ENCODE measurements at places on chromosomes 11 and 22.

GRCh38 chr11:115673720-115674119, 169.5 kb upstream of the CADM1 start:
- no peak for DNase-seq

- DNase-seq: no peak
Observed at GRCh38 chr11:110373051-110373702, 56.6 kb upstream of the FDX1 start.

GRCh38 chr22:30240541-30241417, 5.8 kb downstream of the LIF start:
- DNase-seq: no peak

GRCh38 chr22:29587938-29588699, 7.2 kb upstream of the NIPSNAP1 start:
- no peak for DNase-seq

DNA sequence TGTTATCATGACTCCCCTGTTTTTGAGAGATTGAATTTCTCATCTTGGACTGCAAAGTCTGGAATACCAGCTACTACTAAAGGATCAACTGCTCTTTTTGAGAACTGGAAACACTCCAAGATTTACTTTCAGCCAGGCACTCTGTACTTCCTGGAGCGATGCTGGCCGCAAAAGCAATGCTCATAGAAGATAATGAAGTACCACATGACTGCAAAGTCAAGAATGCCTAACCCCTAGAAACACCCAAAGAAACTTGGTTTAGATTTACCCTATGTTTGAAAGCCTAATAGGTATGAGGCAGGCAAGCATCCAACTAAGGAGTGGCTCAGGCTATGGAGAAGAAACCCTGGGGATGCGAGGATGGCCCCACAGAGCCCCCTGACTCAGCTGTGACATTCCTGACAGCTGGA, 47.7 kb upstream of the ARHGAP20 start:
- DNase-seq: no peak

DNA sequence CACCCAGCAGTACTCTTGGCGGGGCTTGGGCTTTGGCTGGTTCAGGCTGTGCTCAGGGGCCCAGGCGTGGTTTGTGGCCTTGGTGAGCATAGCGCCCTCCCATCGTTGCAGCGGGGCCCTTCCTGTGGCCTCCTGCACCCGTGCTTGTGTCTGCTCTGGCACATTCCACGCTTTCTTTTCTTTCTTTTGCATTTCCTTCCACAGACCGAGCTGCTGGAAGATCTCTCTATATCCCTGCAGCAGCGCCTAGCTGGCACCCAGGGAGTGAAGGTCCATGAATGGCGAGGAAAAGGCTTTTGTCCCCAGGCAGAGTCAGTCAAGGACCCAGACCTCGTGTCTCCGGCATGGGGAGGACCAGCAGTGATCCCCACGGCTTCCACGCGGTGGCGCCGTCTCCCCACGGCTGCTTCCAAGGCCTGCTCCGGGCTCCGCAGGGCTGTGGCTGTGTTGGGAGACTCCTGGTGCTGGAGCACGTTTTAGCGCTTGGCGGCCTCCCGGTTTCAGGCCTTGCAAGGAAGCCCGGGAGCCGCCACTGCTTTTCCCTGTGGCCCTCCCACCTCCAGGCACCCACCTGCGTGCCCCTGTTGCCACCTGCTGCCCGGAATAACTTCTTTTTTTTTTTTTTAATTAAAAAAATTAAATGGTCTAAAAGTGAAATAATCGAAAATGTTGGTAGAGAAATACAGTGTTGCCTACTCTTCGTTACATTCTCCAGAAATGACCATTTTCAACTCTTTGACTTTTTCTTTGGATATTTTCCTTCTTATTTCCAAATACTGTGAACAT, 28.5 kb downstream of the GLB1L2 start:
- peak; percentile 74 for DNase-seq

DNA sequence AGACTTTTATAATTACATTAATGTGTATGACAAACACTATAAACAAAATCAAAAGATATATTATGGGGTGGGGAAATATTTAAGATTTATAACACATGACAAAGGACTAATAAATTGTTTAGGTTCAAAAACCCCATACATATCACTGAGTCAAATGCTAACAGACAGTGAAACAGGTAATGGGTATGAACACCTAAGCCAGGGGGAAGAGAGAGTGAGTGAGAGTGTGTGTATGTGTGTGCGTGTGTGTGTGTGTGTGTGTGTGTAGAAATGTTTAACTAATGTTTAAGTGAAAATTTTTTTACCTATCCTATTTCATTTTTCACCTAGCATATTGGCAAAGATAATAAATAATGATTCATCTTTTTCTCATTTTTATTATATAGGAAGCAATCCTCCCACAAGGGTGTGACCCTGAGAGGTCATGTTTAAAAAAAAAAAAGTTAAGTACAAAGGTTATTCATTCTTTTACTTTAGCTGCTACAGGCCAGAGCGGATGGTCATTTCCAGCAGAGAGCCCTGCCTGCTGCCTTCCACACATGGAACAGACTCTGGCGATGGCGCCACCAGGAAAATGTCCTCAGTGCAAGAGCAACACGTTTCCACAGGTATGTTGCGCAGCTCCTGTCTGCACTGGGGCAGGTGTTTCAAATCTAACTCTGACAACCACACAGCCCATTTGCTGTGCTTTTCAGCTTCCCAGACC, 72.9 kb downstream of the PISD start:
- no peak for DNase-seq

DNA sequence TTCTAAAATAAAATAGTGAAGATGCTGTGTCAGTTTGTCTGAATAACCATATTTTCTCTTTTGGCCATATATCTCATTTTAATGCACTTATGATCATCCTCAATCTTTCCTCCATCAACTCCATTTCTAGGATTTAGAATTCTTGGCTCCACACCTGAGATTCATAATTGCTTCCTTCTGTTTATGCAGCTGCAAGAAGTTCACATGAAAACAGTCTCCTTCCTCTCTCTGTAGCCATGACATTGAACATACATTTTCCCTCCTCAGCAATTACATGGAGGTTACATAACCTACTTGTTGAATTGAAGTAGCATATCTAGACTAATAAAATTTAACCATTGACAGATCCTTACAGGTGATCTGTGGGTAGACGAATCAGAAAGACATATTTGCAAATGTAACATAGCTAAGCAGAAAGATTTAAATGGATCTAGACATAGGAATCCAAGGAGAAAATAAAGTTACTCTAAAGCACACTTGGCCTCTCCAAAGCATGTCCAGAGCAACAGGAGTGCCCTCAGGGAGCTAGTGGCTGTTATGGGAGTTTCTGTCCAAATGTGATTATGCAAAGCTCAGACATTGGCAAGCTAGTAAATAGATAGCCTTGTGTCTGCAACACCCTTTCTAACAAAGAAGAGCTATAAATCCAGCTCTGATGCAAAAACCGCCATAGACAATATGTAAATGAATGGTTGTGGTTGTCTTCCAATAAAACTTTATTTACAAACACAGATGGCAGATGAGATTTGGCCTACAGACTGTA, 119.9 kb upstream of the MPPED2 start:
- no peak for DNase-seq

DNA sequence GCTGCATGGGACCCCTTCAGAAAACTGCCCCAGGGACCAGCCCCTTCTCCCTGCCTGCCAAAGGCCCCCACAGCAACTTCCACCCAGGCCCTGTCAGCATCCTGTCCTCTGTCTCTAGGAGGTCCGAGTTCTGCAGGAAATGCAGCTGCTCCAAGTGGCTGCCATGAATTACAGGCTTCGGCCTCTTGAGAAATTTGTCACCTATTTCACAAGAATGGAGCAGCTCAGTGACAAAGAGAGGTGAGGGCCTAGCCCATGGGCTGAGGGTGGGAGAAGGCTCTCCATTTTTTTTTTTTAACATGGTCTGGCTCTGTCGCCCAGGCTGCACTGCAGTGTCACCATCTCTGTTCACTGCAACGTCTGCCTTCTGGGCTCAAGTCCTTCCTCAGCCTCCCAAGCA, 7.3 kb downstream of the RGL4 start:
- DNase-seq: no peak

GRCh38 chr11:10658621-10659338, 34.8 kb downstream of the IRAG1 start:
- DNase-seq: no peak

- DNase-seq: no peak
Observed at GRCh38 chr11:28245131-28245530, 136.9 kb downstream of the METTL15 start.

DNA sequence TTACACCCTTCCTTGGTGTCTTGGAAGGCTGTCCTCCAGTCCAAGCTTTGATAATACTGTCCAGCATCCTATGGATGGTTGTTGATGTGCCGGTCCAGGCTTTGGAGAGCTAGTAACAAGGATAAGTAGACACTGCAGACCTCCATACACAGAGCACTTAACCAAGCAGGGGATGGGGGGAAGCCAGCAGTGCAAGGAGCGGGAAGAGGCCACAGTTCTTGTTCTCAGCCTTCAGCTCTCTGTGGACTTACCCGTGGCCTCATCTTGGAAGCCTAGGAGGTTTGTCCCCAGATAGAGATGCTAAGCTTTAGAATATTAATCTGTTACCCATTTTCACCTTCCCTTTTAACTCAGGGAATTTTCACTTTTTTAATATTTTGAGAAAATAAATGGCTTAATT, 30.9 kb upstream of the ZC3H12C start:
- no peak for DNase-seq

DNA sequence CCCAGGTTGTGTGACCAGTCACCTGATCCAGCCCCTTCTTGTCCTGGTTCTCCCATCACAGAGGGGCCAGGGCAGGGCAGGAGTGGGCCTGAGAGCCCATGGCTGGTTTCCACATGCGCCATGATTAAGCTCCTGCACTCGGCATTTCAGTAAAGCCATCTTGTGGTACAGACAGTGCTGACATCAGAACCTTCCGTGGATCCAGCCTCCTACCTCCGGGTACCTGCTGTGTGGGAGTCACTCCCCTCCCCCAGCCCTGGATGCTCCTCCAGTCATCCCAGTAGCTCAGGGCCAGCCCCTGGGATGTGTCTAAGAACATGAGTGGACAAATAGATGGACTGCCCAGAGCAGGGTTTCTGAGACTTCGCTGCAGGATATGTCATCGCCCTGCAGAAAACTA, 22.1 kb upstream of the MGAT3 start:
- DNase-seq: no peak

- DNase-seq: no peak
Observed at GRCh38 chr11:86917589-86917988, 37.6 kb downstream of the FZD4 start.

GRCh38 chr11:108768964-108769363, 104.1 kb downstream of the DDX10 start:
- DNase-seq: no peak

DNA sequence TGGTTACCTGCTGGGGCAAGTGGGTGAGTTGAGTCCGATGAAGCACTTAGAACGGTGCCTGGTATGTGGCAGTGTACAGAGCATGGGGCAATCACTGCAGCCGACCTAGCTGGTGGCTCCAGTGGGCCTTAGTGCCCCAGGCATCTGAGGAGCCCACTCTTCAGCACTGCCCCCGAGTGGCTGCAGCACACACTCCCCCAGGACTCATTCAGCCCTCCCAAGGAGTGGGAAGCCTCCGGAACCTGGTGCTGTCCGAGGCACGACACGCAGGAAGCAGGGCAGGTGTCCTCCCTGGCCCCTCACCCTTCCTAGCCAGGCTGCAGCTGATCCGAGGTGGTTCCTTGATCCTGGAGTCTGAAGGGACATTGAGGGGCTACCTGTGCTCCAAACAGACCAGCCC, 42.4 kb upstream of the PRODH start:
- DNase-seq: no peak

- peak; percentile 58 for DNase-seq
Observed at GRCh38 chr22:37804881-37805809, 2.6 kb upstream of the GCAT start.

DNA sequence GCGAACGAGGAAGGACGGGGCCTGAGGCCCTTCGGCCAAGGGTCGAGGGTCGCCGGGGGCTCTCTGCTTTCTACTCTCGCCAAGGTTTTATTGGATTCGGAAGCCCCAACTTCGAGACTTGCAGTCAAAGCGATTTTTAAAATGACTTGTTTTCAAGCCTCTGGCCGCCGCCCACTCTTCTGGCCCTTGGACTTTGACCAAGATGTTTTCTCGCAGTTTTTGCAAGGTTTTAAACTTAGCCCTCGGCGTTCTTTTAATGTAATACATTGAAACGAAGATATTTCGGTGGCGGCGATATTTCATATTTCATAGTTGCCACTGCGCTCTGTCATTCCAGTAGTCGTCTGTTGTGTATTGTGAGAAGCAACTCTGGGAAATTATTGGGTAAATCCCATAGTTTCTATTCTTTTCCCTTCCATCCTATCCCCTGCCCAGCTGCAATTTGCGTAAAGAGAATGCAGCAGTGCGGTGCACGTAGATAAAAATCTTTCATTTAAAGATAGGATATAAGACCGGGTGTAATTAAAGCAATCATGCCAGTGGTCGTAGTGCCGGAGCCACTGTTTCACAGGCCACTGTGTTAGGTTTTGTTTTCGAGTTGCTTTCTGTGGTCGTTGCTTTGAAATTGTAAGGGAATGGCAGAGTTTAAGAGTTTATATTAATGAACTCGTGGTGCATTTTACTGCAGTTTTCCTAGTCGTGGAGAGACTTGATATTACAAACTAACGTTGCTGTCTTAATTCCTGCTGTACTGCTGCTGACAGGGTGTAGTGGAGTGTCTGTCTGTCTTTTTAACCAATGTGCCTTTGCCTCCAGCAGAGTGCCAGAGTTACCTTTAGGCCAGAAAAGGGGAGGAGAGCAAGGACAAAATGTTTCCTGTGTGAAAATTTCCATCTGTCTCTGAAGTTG, 702 bp downstream of the BIRC2 start:
- DNase-seq: no peak

All from stimulated activated CD4-positive, alpha-beta T cell treated with anti-CD3 and anti-CD28 coated beads, TNF-alpha, amount 100 ng/mL, for 24 hours (primary cell).